ENCODE measurements at places on chromosomes 11 and 22.

DNA sequence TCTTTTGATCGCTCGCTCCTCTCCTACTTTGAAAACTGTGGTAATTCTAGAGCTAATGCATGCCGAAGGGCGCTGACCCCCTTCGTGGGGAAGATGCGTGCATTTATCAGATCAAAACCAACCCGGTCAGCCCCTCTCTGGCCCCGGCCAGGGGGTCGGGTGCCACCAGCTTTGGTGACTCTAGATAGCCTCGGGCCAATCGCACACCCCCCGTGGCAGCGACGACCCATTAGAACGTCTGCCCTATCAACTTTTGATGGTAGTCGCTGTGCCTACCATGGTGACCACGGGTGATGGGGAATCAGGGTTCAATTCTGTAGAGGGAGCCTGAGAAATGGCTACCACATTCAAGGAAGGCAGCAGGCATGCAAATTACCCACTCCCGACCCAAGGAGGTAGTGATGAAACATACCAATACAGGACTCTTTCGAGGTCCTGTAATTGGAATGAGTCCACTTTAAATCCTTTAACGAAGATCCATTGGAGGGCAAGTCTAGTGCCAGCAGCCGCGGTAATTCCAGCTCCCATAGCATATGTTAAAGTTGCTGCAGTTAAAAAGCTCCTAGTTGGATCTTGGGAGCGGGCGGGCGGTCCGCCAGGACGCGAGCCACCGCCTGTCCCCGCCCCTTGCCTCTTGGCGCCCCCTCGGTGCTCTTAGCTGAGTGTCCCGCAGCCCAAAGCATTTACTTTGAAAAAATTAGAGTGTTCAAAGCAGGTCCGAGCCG, 3898.2 kb upstream of the OR11H1 start:
- no peak for DNase-seq

DNA sequence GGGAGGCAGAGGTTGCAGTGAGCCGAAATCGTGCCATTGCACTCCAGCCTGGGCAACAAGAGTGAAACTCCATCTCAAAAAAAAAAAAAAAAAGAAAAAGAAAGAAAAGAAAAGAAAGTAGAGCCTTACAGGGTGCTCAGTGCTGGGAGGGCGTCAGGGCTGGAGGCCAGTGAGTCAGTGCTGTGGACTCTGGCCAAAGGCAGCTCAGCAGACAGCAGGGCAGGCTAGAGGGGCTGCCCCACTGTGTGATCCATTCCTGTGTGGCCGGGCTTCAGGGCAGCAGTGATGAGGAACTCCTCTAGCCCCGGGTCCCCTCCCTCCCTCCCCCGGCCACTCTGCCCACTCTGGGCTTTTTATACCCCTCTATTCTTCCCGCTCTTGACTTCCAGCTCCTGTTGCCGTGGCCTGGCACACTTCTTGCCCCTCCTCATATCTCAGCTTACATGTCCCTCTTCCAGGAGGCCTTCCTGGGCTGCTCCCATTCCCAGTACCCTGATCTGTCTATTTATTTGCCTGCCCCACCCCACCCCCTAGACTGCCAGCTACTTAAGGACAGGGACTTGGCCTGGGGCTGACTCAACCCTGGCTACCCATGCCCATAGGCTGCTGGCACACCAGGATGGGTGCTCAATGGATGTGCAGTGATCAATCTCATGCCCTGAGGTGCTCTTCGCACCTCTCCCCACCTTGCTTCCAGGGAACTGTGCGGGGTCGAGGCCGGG, 10.1 kb downstream of the SYT12 start:
- DNase-seq = no peak

DNA sequence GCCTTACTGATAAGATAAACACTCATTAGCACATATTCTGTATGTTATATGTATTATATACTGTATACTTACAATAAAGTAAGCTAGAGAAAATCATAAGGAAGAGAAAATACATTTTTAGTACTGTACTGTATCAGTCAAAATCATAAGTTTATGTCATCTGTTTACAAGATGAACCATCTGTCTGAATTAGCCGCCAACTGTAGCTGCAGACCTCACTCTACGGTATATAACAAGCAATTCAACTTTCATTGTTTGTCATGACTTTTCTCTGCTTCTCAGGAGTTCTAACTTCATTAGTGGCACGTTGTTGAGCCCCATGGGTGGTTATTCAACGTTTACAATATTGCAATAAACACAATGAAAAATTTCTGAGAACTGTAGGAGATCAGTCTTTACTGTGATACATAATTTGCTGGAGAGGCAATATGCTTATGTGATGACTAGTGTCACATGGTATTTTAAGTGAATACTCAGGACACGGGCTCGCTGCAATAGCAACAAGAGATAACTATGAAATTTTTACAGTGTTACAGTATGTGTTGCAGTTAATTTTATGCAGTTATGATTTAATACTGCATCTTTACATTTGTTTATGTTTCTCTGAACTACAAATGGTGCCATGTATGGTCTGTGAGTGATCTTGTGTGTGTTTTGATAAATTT, 132.2 kb upstream of the CTSC start:
- DNase-seq = no peak

- DNase-seq = no peak
These were observed 103.8 kb downstream of the MORC2 start for GRCh38 chr22:30864441-30865420.

DNA sequence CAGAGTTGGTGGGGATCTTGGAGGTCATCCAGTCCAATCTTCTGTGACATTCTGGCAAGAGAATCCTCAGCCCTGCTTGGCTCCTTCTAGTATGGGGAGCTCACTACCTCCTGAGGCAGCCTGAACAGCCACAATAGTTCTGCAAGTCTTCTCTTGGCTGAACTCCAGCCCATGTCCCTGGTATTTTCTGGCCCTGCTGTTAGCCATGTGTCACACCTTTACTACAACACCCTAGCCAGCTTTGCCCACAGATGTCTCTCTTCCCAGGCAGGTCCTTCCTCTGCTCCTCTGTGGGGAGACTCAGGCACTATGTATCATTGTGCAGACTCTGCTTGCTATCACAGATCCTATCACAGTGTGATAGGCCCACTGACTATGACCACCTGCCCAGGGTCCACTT, 297.7 kb downstream of the CTTN start:
- no peak for DNase-seq

GRCh38 chr11:8717544-8717875, 34.9 kb downstream of the RPL27A start:
- no peak for DNase-seq

GRCh38 chr11:66912911-66913310, 45.3 kb downstream of the PC start:
- no peak for DNase-seq

DNA sequence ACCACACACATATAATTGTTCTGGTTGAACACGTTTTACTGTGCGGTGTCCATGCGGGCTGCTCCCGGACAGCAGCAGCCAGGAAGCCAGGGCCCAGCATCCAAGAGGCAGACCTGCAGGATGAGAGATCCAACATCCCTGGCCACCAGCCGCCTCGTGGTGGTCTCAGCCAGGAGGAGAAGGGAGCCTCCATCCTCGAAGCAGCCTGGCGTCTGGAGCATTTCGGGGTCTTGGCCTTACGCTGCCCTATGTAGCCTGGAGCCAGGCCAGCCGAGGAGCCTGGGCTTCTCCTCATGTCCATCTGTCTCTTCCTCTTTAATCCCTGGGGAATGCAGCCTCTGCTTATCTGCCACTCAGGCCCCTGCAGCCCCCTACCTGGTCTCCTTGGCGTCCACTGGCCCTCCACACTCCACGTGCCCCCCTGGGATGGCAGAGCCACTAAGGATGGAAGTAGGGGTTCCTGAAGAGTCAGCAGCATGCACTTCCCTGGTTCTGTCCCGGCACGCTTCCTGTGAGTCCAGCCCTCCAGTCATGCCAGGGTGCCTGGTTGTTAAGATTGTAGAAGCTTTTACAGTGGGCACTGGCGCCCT, 253.2 kb downstream of the TBC1D22A start:
- DNase-seq = no peak

- DNase-seq = peak; percentile 8
These were observed 22.7 kb downstream of the ARFGAP3 start for GRCh38 chr22:42834177-42834949.

DNA sequence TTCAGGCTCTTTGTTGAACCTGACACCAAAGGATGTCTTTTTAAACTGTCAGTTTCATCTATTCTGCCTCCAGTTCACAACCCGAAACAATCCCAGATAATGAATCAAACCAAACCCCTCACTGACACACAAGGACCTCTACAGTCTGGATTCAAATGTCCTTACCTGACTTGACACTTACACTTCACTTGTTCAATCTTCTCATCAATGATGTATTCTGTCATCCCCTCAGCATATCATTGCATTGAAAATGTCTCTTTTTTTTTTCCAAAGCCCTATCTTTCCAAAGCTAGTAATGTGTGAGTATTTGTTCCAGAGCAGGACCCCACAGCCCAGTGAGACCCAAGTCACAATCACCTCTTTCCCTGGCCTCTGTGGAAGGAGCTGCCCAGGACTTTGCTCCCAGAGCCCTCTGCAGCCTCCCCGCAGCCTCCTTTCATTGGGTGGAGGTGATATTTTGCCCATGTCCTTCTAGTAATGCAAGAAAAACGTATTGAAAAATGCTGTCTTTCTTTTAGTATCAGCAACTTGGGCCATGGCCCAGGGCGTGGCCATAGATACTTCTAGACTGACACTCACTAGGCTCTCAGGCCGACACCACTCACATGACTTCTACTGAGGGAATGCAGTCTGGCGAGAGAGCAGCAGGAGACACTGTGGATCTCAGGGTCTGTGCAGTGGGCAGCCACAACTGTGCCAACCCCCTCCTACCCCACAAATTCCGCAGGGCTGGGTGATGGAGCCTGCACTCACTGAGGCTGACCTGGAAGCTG, 18.2 kb downstream of the RFPL3 start:
- no peak for DNase-seq

GRCh38 chr11:68128682-68129327, 7.6 kb upstream of the CHKA start:
- DNase-seq = no peak

GRCh38 chr11:13316528-13316961, 39.0 kb downstream of the BMAL1 start:
- DNase-seq = no peak

- DNase-seq = peak; percentile 86
These were observed 58.4 kb upstream of the PSMA1 start for GRCh38 chr11:14578541-14578956.

DNA sequence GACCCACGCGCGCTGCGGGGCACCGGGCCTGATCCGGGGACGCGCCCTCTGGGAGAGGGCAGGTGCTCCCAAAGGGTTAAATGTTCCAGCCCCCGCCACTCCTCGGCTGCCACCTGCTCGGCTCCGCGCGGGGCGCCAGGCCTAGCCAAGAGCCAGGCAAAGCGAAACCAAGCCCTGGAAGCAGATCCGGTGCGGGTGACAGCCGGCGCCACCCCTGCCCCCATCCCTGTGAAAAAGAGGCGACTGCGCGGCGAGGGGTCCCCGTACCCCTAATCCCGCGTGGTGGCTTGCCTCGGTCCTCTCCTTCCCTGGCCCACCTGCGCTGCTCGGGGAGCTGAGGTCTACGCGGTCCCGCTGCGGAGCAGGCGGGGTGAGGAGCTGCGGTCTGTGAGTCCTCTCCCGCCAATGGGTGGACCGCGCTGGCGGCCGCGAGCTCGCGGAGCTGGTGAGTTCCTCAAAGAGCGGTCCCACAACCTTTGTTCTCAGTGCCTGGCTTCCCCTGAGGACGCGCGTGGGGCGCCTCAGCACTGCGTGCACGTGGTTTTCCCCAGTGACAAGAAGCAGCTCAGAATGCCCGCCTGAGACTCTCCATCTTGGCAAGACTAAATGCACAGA, at the start of gene ME3:
Gene ME3, minus strand, starts transcription at position 610 of the 615 bp plus-strand sequence.
- peak; percentile 65 for DNase-seq

DNA sequence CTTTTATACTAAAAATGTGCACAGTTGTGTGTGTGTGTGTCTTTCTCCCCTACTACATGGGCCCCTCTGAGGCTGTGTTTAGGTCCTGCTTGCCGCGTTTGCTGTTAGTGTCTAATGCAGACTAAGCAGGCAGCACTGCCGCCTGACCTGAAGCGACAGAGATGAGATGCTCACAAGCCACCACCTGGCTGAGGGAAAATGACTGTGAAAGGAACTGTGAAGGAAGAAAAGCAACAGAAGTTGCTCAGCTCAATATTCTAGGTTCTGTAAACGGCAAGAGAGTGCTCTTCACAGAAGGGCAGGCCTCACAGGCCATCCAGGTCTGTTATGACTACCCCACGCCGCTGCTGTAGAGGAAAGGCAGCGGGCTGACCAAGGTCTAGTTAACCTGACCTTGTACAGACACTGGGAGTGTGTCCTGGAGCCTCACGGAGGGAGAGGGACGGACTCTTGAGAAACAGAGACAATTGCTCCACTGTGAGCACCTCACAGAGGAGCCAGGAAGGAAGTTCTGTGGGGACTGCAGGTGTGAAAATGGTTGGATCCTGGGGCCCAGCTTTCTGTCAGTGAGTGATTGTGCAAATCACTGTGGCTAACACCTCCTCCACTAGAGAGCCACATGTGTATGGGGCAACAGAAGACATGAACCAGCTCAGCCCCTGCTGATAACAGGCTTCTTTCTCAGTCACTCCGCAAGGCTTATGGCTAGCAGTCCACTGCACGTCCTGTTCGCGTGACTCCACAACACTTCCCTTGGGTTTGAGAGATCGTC, 31.3 kb upstream of the YPEL1 start:
- peak; percentile 95 for DNase-seq

- no peak for DNase-seq
These were observed 20.4 kb upstream of the L3MBTL2 start for GRCh38 chr22:41184679-41185078.

DNA sequence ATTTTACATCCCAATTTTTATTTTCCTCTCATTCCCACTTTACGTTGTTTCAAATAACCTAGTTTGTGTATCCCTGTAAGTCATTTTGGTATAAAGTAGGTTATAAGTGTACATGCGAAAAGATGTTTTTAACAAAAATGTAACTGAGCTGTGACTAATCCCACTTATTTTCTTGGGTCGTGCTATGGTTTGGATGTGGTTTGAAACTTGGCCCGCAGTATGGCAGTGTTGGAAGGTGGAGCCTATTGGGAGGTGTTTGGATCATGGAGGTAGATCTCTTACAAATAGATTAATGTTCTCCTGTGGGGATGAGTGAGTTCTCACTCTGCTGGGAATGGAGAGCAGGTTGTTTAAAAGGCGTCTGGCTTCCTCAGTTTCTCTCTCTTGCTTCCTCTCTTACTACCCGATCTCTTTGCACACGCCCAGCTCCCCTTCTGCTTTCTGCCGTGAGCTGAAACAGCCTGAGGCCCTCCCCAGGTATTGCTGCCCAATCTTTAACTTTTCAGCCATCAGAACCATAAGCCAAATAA, 7.2 kb downstream of the RPL27A start:
- no peak for DNase-seq

DNA sequence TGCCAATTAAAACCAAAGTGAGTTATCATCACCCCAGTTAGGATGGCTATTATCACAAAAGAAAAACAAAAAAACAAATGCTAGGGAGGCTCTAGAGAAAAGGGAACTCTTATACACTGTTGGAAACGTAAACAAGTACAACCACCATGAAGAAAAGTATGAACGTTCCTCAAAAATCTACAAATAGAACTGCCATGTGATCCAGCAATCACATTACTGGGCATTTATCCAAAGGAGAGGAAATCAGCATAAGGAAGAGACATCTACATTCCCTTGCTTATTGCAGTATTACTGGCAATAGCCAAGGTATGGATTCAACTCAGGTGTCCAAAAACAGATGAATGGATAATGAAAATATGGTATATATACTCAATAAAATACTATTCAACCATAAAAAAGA, 1145.1 kb downstream of the LRRC4C start:
- no peak for DNase-seq

Measured in activated CD4-positive, alpha-beta T cell treated with anti-CD3 and anti-CD28 coated beads, Interleukin-2, Interleukin-6, amounts not matched to agents 100 ng/mL and 50 ng/mL, durations not matched to agents 16 hours and 8 hours (primary cell).